ENCODE measurements at places on chromosomes 2 and 18. TPM values are rescaled to one million over a fixed set of nuclear protein-coding genes. Genes with fewer than 3 reads are reported as not detected.

CD207 gene
- not detected for total RNA-seq

- DNase-seq, result peak; percentile 81
Measured at GRCh38 chr18:9413576-9413975, 61.7 kb upstream of the RALBP1 start.

- no peak for DNase-seq
Measured at GRCh38 chr2:18426174-18426573, 134.3 kb downstream of the RDH14 start.

DNA sequence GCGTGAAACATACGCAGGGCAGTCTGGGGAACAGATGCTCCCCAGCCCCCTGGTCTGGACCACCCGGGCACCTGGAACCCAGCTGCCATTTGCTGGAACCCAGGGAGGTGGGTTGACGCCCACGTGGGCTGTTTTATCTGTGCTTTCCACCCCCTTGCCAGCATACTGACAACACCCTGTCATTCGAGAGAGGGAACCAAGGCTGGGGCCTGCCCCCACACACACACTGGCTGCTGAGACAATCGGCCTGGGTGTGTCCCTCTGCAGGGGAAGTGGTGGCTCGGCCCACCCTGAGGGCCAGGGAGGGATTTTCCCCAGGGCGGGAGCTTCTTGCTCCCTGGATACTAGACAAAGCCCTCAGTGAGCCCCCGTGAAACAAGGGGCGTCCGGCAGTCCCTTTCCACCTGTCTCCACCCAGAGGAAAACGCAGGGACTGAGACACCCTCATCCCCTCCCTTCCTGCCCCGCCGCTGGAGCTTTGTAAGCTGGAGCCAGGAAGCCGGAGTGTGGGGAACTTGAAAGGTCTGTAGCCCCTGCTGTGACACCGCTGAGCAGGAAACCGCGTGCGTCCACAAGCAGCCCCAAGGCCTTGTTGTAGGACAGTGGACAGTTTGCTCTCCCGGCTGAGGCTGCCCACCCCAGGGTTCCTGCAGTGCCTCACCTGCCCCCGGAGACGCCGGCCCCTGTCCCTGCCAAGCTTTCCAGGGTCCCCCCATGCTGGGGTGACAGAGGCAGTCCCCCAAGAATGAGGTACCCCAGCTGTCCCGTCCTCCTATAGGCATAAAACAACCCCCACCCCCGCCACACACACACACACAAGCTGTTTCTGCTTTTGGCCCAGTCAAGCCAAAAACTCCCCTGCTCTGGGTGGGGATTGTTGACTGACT lies 14.1 kb upstream of the KLF11 start:
- no peak for DNase-seq

ST8SIA3 gene
- not detected for total RNA-seq

DNA sequence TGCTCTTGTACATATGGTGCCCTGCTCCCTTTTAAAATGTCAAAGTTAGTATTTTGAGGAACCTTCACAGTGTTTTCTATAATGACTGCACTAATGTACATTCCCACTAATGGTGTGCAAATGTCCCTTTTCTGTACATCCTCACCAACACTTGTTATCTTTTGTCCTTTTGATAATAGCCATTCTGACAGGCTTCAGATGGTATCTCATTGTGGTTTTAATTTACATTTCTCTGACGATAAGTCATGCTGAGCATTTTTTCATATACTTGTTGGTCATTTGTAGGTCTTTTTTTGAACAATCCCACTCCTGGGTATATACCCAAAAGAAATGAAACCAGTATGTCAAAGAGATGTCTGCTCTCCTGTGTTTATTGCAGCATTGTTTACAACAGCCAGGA lies 268.3 kb downstream of the FBXO15 start:
- peak; percentile 33 for DNase-seq

GRCh38 chr2:73268366-73268829 lies 15.9 kb downstream of the FBXO41 start:
- DNase-seq, result no peak

RTTN gene
- 24.2 TPM for total RNA-seq

DNA sequence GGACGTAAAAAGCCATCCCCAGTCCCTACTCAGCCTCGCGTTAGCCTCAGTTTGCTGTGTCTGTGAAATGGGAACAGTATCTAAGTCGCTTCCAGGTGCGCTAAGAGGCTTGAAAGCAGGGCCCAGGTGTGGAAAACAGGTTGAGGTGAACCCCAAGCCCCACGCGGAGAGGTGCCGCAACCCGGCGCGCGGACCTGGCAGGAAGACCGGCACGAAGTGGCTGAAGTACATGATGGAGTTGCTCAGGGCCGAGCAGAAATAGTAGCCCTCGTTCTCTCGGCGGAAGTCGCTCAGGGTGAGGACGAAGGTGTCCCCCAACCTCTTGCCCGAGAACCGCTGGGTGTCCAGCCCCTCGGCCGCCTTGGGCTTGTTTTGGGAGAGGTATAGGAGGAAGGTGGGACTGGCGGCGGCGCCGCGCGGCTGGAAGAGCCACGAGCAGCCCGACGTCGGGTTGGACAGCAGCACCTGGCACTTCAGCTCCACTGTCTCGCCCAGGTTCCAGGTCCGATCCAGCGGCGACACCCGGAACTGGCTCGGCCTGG lies 508 bp downstream of the CD8A start:
- no peak for DNase-seq
